Stimulated activated CD4-positive, alpha-beta T cell treated with anti-CD3 and anti-CD28 coated beads, TNF-alpha, amount 100 ng/mL, for 4 hours (primary cell): ENCODE measurements at places on chromosomes 3 and 15.

- DNase-seq, result no peak
These were observed 539 bp upstream of the MGLL start for GRCh38 chr3:127822682-127823425.

- DNase-seq, result no peak
These were observed 268.9 kb upstream of the KCNMB2 start for GRCh38 chr3:178267158-178267844.

GRCh38 chr3:135736740-135737139 lies 228.8 kb upstream of the PPP2R3A start:
- no peak for DNase-seq

DNA sequence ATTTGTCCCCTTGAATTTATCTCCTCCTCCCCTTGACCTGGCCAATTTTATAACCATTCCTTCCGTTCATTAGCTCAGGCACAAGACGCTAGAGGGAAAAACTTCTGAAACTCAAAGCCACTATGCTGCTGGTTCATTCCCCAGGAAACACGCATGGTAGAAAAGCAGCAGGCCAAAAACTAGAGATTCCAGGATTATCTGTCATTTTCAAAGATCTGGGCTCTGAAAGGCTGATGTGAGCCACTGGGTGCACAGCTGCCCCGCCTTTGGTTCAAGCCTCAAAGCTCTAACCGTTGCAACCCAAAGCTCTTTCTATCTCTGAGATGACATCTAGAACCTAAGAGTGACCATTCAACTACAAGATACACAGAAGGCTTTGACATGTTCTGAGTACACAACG lies 6.1 kb downstream of the ANP32A start:
- no peak for DNase-seq

GRCh38 chr3:136928240-136928639 lies 29.5 kb upstream of the IL20RB start:
- DNase-seq, result no peak

DNA sequence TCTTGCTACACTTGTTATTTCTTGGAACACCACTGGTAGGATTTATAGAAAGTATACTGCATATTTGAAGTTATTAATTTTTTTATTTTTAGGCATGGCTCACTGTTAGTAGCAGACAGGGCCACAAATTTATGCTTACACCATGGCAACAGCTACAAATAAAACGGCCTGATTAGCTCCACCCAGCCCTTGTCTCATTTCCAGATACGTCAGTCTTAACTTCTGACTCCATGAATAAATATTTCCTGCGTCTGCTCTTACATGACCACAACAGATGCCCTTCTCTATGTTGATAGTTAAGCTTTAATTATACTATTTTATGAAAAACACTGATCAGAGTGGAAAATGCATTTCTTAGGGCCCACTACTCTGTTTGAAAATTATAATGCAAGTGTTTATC lies 62.3 kb upstream of the CPOX start:
- DNase-seq, result no peak

GRCh38 chr3:130963878-130964277 lies 62.7 kb downstream of the ASTE1 start:
- no peak for DNase-seq

GRCh38 chr15:63327648-63328421 lies 50.4 kb downstream of the APH1B start:
- no peak for DNase-seq

GRCh38 chr15:78063217-78063616 lies 14.3 kb downstream of the TBC1D2B start:
- no peak for DNase-seq

GRCh38 chr3:94616833-94617232 lies 554.0 kb downstream of the NSUN3 start:
- no peak for DNase-seq

GRCh38 chr3:46925585-46925934 lies 48.0 kb downstream of the PTH1R start:
- DNase-seq, result no peak

DNA sequence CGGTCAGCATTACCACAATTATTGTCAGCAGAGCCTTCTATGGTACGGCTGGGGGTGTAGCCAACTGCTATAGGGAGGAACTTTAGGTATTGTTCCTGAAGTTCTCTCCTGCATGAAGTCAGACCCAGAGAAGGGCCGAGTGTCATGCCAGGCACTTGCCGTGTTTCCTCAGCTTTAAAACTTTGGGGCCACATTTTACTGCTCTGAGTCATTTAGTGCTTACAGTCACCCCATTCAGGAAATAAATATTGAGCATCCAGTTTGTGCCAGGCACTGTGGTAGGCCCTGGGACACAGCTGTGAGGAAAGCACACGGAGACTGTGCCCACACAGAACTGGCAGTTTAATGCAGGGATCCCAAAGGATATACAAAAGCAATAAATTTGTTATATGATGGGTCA lies 54.5 kb upstream of the APEH start:
- no peak for DNase-seq

GRCh38 chr3:43024181-43024885 lies 45.2 kb downstream of the GASK1A start:
- no peak for DNase-seq

DNA sequence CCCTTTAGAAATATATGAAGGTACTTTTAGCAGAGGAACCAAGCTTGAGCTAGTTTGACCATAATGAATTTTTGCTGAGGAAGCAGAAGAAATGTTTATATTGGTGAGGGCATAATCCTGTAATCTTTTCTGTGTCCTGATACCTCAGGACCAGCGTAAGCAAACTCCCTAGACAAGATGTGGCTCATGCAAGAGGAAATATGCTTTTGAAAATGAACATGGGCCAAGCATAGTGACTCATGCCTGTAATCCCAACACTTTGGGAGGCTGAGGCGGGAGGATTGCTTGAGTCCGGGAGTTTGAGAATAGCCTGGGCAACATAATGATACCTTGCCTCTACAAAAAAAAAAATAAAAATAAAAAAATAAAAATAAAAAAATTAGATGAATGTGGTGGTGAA lies 78.5 kb downstream of the PPARG start:
- no peak for DNase-seq

DNA sequence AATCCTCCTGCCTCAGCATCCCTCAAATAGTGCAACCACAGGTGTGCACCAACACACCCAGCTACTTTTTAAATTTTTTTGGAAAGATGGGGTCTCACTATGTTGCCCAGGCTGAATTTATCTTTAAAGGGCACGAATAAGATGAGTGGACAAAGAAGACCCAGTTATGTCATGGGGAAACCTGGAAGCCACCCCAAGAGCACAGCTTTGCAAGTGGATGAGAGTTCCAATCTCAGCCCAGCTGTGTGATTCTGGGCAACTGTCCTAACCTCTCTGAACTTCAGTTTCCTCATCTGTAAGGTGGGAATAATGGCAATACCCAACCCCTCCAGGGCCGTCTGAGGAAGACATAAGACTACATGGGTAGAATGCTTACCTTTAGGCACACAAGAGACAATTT lies 32.2 kb downstream of the DNAJB8 start:
- DNase-seq, result no peak

- DNase-seq, result no peak
These were observed 55.9 kb upstream of the PHLDB2 start for GRCh38 chr3:111803123-111803593.

GRCh38 chr3:123813876-123814275 lies 70.3 kb downstream of the MYLK start:
- no peak for DNase-seq

GRCh38 chr3:142881445-142882224 lies 7.2 kb downstream of the PCOLCE2 start:
- no peak for DNase-seq

- no peak for DNase-seq
These were observed 15.2 kb downstream of the SACM1L start for GRCh38 chr3:45704301-45704943.

DNA sequence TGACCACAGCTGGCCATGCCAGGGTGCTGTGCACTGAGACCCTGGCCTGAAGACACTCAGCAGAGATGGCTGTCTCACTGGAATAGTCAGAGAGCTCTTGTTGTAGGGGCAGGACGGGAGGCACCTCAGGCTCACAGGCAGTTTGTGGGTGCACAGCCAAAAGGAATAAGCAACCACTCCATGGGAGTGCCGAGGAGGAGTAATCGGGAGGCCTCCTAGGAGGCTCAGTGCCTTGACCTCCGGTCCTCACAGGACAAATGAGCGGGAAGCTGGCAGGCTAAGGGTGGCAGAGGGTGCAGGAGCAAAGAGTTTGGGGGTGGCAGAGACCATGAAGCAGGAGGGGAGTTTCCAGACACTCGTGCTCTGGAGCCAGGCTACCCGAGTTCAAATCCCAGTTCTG lies 81.7 kb downstream of the SMAD6 start:
- DNase-seq, result no peak

- DNase-seq, result no peak
These were observed 1274.4 kb upstream of the EPHA6 start for GRCh38 chr3:95539950-95540483.

- no peak for DNase-seq
These were observed 8.0 kb upstream of the AP2M1 start for GRCh38 chr3:184166671-184167070.

- DNase-seq, result no peak
These were observed 40.6 kb downstream of the DPP8 start for GRCh38 chr15:65476903-65477302.

GRCh38 chr3:16671690-16672089 lies 66.5 kb upstream of the DAZL start:
- no peak for DNase-seq

DNA sequence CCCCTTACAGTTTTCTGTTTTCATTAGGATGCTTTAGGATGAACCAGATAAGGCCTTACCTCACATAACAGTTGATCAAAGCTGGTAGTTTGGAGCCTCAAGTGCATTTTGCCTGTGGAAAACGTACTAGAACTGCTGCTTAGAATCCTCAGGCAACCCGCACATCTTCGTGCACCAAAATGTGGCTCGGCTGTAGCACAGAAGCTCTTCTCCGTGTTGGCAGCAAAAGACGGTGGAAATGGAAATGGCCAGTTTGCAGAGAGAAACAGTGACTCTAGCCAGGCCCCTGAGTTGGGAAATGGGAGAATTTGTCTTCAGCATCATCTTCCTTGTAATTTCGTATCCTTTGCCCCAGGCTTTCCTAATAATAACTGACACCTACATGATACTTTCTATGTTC lies 20.6 kb downstream of the TLNRD1 start:
- no peak for DNase-seq

- DNase-seq, result no peak
These were observed at the start of gene AMT for GRCh38 chr3:49422379-49423248. Gene AMT, minus strand, starts transcription at chr3:49422473. Its CDS starts 23 bp downstream, at chr3:49422450.

GRCh38 chr3:17874636-17875035 lies 132.2 kb upstream of the TBC1D5 start:
- DNase-seq, result no peak

- DNase-seq, result no peak
These were observed 47.1 kb upstream of the TERB2 start for GRCh38 chr15:44909423-44909822.

GRCh38 chr15:90336705-90337141 lies 15.4 kb upstream of the ZNF774 start:
- DNase-seq, result no peak

- no peak for DNase-seq
These were observed 8.3 kb upstream of the PRR23C start for GRCh38 chr3:139052802-139053600.

- DNase-seq, result no peak
These were observed 21.7 kb downstream of the RPLP1 start for GRCh38 chr15:69474291-69474690.

- no peak for DNase-seq
These were observed 5.4 kb downstream of the H1-8 start for GRCh38 chr3:129548104-129548965.

DNA sequence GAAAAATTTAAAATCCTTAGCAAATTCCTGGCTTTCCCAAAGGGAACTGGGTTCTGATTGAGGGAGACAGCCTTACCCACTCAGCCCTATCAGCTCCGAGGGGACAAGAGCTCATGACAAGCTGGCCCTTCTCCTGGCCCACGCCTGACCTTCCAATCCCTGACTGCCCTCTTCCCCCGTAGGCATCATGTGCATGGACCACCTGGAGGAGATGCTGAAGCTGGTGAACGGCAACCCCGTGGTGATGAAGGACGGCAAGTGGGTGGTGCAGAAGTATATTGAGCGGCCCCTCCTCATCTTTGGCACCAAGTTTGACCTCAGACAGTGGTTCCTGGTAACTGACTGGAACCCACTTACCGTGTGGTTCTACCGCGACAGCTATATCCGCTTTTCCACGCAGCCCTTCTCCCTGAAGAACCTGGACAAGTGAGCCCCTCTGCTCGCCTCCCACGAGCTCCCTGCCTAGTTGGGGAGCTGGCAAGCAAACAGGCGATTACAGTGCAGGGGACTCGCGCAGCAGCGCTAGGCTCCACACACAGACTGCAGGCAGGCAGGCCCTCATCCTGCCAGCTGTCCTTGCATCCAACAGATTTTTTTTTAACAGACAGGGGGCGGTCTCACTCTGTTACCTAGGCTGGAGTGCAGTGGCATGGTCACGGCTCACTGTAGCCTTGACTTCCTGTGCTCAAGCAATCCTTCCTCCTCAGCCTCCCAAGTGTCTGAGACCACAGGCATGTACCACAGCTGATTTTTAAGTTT lies 16.8 kb downstream of the RPUSD3 start:
- DNase-seq, result no peak

DNA sequence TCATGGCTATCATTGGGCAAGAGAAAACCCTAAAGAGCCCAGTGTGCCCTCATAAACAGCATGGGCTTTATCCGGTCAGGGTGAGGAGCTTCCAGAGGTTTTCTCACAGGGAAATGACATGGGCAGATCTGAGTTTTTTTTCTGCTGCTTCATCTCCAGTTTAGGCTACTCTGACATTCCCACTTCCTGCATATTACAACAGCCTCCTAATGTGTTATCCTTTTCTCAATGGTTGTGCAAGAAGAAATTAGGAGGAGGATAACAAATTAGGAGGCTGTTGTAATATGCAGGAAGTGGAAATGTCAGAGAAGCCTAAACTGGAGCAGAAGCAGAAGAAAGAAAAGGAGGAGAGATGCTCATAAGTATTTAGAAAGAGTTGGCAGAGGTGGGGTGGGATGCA lies 175.6 kb downstream of the MTHFS start:
- no peak for DNase-seq

DNA sequence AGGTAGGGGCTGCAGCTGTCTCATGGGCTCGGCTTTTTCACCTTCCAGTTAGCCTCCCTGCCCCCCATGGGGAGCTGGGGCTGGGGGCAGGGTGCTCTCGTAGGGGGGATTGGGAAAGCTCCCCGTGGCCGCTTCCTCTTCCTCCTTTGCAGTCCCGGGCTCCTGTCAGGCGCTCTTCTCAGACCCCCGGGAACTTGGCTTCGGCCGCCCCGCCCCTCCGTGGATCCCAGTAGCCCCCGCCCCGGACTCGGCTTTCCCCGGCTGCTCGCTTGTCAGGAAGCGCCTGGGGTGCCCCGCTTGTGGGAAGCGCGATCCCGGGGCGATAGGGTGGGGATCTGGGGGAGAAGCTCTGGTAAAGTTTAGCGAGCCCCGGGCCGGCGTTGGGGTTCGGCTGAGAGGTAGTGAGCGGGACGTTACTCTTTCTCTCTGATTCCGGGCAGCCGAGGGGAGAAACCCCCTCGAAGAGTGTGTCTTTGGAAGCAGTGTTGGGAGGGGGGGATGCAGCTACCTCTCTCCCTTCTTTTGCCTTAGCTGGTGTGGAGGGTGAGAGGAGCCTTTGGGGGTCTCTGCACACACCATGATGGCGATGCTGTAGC lies 611 bp downstream of the PIAS1 start:
- DNase-seq, result no peak

- DNase-seq, result no peak
These were observed 24.7 kb upstream of the EOMES start for GRCh38 chr3:27746838-27747237.
